ENCODE measurements at places on chromosomes 3 and 15.

DNA sequence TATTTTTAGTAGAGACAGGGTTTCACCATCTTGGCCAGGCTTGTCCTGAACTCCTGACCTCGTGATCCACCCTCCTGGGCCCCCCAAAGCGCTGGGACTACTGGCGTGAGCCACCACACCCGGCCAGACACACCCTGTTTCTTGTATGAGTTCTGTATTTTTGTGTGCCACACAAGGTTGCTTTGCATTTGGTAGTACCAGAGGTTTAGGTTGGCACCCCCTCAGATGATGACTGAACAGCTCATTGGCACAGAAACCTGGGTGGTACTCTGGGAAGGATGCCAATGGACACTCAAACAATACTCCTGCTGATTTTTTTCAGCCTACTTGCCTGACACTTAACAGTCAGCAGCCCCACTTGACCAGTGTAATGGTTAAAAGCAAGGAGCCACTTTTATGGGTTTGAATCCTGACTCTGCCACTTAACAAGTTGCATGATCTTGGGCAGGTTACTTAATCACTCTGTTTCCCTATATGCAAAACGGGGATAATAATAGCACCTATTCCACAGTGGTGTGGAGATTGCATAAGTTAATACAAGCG, 39.2 kb upstream of the BCL2A1 start:
- DNase-seq: no peak

GRCh38 chr3:10245081-10245712, 3.1 kb upstream of the TATDN2 start:
- no peak for DNase-seq

GRCh38 chr15:31338879-31339557, 12.4 kb downstream of the KLF13 start:
- DNase-seq: peak; percentile 41

DNA sequence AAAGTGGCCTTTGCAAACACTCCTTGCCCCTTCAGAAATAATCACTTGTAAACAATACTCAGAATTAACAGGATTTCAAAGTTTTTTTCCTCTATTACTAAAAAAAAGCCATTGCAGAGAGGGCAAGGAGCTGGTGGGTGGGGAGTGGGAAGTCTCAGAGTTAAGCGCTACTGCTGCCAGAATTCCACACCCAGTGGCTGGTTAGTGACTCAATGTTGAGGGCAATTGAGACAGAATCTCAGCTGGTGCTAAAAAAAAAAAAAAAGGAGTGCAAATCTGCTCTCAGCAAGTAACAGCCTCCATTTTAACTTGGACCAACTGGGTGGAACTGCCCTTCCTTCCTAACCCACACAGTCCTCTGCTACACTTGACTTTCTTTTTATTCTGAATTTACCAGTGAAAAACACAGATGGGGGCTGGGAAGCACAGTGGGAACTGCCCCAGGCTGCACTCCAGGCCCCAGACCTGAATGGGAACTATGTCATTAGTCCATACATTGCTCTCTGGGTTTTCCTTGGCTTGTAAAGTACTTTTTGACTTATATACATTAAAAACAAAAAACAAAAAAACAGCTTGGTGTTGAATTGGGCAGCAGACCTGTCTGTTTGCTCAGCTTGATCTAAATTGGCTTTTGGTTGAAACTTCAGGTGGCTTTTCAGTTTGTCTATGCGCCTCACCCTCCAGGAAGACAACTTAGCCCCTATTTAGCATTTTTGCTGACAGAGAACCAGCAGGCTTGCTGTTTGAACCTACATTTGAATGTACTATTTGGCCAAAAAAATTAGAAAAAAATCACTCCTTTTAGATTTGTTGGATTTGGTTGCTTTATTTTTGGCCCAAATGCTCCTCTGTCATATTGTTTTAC, 357.8 kb upstream of the TBL1XR1 start:
- no peak for DNase-seq

DNA sequence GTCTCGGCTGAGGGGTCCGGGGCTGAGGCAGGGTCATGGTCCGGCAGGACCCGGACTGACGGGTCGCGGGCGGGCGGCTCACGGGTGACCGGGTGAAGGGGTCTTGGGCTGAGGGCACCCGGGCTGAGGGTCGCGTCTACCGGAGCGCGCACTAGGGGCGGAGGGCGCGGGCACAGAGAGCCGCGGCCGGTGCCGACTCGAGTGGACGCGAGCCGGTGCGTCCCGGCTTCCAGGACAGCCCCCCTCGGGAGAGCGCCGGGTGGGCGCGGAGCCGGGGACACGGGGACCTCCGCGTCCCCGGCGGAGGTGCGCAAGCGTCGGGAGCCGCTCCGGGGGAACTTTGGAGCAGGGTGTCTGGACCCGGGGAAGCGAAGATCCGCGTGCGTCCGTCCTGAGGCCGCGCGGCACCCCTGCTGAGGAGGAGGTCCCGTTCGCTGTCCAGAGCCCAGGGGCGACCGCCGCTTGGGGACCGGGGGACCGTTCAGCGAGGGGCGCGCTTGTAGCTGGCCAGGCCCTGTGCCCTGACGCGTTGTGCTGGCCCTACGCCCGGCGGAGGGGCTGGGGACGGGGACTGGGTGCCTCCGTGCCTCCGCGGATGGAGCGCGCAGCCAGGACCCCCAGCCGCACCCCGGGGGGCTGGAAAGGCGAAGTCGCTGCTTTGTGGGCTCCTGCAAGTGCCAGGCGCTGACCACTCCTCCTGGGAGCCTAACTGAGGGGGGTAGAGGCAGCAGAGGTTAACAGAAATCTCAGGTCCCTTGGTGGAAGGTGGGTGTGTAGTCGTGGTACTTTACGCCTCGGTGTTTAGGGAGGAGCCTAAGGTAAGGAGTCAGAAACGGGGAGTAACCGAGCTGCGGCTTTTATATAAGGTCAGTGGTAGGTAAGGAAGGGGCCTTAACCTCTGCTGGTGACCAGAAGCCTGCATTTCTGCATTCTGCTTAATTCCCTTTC, at the start of gene PPARG:
TSS of gene PPARG (plus strand) at position 889 of the 948 bp plus-strand sequence. CDS start 90,642 bp downstream, outside the sequence.
- DNase-seq: no peak

DNA sequence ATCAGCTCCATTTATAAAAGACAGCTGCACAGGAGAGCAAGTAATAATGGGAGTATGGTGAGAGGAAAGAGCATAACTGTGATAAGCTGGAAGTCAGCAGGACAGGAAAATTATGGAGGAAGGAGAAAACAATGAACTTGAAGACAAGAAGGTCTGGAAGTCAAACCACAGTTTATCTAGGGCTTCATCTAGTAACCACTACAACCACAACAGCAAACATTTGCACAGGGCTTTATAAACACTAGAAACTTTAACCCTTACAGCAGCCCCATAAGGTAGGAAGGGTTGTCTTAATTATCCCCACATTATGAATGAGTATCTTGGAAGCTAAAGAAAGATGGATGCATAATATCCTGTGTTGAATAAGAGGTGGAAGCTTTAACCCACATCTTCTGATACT, 820.8 kb downstream of the IGSF11 start:
- no peak for DNase-seq
